ENCODE measurements at places on chromosomes 6 and 20.
A peak's percentile ranks its signal among the peaks of the same experiment; 100 is the strongest.

DNA sequence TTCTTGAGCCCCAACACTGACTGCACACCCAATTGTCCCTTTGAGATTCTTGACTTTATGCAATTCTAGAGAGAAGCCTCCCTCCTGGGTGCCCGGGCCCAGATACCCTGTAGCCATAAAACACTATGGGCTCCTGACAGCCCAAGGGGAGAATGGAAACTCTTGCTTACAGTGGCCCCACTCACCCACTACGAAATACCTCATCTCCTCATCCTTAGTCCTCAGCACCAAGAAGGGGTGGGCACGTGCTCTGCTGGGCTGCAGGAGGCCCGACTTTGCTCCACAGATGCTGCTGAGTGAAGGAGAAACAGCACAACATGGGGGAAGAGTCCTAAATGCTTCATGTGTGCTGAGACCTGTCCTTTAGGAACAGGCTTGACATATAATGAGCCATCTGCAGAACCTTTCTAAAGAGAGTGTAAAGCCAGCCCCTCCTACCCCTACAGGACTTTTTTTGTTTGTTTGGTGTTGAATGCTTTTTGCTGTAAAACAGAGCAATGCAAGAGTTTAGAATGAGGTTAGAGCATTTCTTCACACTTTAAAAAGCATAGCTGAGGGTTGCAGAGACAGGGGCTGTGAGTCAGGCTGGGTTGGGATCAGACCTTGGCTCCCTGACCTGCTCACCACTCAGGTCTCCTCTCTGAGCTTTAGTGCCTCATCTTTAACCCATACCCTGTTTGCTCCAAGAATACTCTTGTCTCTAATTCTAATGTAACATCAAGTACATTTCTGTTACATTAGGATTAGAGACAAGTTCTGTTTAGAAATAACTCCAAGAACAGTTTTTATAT, 17.6 kb upstream of the SIRPG start:
- no peak for DNase-seq

GRCh38 chr6:108275976-108276375, 15.1 kb upstream of the SNX3 start:
- no peak for DNase-seq

- DNase-seq = peak; percentile 60
Observed at GRCh38 chr6:147615659-147616456, 107.4 kb downstream of the SAMD5 start.

DNA sequence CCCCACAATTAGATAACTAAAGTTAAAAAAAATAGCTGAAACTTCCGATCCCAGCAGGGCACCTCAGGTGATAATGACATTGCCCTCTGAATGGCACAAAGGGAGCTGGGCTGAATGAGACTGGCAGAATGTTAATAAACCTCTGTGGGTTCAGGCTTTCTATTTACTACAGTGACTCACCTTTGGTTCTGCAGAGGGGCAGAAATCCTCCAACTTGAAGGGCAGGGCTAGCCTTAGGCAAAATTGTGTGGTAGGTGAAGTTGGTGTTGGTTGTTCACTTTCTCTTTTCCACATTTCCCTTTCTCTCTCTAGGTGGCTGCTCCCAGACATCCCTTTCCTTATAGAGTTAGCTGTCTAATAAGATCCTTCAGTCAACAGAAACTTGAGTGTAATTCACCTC, 625.2 kb downstream of the EPM2A start:
- no peak for DNase-seq

DNA sequence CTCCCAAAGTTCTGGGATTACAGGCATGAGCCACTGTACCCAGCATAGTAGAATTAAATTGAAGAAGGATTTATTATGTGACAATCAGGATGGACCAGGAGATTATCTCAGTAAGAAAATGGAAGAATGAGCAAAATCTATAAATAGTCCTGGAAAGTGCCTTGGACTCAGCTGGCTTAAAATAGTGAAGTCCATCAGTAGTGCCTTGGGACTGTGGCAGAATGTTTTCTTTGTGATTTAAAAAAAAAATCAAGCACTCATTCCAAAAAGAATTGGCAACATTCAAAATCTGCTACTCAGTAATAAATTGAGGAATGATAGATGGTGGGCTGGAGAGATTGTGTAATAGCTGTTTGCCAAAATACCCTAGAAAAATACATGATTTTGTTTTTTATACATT, 37.0 kb upstream of the MAS1 start:
- no peak for DNase-seq

- DNase-seq = peak; percentile 41
Observed at GRCh38 chr20:38157635-38158495, 7.2 kb downstream of the TGM2 start.

- DNase-seq = no peak
Observed at GRCh38 chr6:142728364-142728763, 216.6 kb downstream of the HIVEP2 start.

GRCh38 chr6:109224107-109224875, 129.0 kb downstream of the CEP57L1 start:
- DNase-seq = no peak
